Cortex of kidney (tissue), 1 donor: ENCODE measurements at places on chromosomes 2 and 18.

GRCh38 chr18:21650311-21650710 lies 38.2 kb downstream of the SNRPD1 start:
- no peak for DNase-seq

GRCh38 chr2:9390151-9390850 lies 33.0 kb downstream of the ITGB1BP1 start:
- DNase-seq: no peak

GRCh38 chr2:8956774-8957173 lies 46.7 kb downstream of the MBOAT2 start:
- DNase-seq: no peak

- DNase-seq: no peak
These were observed 84.0 kb downstream of the HIBCH start for GRCh38 chr2:190235551-190236075.

DNA sequence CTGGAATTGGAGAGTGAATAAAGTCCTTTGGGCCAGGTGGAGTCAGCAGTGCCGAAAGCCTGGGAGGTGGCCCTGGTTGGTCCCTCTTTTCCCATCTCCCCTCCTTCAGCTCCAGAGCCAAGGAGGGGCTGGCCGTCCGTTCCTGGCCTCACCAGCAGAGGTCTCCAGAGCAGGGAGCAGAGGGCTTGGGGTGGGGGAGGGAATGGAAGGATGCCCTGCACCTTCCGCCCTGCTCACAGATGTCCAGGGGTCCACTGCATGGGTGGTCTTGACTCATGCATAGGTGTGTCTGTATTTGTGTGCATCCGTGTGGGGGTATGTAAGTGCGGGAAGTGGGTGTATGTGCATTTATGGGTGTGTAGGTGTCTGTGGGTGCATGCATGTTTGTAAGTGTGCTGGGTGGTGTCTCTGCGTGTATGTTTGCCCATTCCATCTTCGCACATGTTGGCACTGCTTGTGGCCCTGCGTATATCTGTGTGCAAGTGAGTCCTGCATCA lies 201.8 kb downstream of the ZFP36L2 start:
- DNase-seq: no peak

GRCh38 chr2:240856151-240856980 lies 12.3 kb upstream of the AGXT start:
- no peak for DNase-seq

- no peak for DNase-seq
These were observed 20.3 kb downstream of the MYO1B start for GRCh38 chr2:191265311-191266170.

- no peak for DNase-seq
These were observed 134.9 kb downstream of the FAM161A start for GRCh38 chr2:61718965-61719364.

DNA sequence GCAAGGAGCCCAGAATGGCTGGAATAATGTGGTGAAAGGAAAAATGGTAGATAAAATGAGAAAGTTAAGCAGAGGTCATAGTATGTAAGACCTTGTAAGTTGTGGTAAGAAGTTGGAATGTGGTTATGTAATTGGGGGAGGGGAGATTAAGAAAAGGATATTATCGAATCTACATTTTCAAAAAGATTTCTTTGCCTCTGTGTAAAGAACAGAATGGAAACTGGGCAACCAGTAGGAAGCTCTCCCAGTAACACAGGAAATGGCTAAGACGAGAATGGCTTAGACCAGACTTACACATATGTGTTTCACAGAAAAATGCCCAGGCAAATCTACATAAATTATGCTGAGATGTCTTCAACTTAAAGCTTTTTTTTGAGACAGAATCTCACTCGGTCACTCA lies 13.2 kb downstream of the MEMO1 start:
- no peak for DNase-seq

DNA sequence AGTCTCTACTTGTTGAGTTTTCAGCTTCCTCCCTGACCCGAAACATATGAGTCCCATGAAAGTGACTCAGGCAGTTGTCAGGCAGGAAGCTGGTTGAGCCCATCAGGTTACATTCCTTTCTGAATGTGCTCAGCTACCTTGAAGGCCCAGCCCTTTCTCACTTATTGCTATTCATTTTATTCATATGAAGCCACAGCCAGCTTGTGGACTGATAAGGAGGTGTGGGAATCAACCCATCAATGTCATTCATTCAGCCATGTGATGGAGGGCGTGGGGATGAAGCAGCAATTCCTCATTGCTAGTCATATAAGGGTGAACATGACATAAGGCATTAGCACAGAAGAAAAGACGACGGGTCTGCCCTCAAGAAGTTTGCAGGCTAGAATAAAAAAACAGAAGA lies 5.3 kb upstream of the VPS4B start:
- DNase-seq: no peak

DNA sequence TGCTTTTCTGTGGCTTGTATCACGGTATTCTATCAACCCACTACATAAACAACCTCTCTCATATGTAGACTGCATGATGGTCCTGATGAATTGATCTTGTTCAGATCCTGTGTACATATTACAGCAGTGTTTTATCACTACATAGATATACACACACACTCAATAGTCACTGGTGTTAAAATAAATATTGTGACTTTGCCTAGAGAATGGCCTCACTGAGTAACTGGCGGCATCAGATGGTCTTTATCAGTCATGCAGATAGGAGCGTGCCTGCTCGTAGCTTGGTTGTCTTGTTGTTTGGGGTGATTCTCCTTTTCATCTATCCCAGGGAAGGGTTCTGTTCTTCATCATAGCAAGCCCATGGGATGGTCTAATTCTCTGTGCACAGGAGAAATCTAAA lies 18.4 kb upstream of the CTAGE1 start:
- DNase-seq: no peak

DNA sequence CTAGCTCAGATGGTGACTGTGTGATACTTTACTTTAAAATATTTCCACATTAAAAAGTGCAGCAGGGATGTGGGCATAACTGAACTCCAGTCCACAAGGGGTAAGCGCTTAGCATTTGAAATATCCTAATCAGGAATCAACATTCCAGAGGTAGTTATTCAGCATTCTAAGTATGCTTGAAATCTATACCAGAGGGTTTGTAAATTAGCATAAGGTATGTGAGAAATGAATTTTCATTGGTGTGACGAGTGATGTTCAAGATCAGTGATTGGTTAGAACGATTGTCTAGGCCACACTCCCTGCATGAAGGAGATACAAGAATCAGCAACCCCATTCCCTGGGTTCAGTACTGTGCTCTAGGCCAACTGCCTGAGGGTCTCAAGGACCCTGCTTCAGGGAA lies 42.6 kb downstream of the MAPK4 start:
- DNase-seq: no peak

DNA sequence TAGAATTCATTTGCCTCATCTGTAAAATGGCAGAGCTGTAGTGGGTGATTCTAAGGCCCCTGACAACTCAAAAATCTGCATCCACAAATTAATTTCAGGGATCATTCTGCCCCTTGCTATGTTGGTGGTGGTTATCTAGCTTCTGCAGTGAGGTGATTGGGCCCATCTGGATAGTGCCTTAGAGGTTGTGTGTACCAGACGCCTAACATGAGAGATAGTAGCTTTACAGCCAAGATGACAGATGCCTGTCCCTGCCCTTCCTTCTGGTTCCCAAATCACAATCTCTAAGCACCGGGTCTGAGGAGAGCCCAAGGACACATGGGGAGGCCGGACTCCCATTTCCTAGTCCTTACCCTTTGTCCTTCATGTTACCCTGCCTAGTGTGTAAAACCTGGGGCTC lies 51.1 kb upstream of the TNP1 start:
- DNase-seq: no peak

GRCh38 chr2:120669121-120669952 lies 66.3 kb upstream of the GLI2 start:
- no peak for DNase-seq

GRCh38 chr2:112756207-112756606 lies 8.2 kb downstream of the CKAP2L start:
- DNase-seq: no peak

- DNase-seq: no peak
These were observed 148.7 kb downstream of the RAPGEF4 start for GRCh38 chr2:172884336-172884735.

DNA sequence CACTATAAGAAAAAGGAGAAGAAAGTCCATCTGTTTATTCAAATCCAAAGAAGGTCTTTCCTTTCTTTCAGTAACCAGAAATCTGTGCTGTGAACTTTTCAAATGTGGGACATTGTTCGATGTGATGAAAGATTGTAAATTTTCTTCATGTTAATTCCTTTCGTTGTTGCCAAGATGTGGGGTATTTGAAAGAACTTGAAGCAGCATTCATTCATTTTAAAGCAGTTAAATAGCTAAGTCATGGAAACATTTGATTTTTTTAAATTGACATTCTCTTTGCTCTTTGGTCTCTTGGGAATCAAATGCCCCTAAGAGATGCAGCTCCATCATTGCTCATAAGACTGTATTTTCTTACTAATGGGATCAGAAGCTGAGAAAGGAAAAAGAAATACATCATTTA lies 93.7 kb upstream of the EHBP1 start:
- DNase-seq: no peak

- DNase-seq: no peak
These were observed 70.5 kb upstream of the PPP1CB start for GRCh38 chr2:28681158-28681571.

DNA sequence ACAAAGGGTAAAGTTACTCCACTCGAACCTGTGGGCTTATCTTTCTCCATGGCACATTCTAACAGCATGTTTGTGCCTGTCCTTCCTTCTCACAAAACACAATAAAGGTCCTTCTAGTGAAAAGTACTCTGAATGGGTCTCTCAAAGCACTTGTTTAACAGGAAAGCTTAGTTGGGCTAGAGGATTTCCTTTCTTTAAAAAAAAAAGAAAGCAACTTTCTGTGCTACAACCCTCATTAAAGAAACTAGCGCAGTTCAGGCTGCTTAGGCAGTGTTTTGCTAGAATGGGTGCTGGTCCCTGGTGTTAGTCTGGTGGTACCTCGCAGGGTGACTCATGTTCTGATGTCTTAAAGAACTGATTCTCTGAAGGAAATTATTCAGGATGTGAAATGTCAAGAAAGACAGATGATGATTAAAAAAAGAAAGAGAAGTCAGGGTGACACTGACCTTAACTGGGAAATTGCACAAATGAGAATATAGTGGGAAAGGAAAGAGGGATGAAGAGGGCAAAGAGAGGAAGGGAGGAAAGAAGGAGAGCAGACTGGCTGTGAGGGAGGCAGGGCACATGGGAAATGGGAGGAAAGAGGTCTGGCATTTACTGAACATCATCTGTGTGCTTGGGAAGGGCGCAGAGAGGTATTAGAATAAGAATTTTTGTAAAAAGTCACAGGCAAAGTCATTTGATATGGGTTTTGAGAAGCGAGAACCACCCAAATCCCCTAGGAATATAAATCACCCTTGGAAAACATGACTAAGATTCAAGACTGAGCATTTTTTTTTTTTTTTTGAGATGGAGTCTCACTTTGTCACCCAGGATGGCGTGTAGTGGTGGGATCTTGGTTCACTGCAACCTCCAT lies 74.9 kb downstream of the ATP8B1 start:
- DNase-seq: no peak

DNA sequence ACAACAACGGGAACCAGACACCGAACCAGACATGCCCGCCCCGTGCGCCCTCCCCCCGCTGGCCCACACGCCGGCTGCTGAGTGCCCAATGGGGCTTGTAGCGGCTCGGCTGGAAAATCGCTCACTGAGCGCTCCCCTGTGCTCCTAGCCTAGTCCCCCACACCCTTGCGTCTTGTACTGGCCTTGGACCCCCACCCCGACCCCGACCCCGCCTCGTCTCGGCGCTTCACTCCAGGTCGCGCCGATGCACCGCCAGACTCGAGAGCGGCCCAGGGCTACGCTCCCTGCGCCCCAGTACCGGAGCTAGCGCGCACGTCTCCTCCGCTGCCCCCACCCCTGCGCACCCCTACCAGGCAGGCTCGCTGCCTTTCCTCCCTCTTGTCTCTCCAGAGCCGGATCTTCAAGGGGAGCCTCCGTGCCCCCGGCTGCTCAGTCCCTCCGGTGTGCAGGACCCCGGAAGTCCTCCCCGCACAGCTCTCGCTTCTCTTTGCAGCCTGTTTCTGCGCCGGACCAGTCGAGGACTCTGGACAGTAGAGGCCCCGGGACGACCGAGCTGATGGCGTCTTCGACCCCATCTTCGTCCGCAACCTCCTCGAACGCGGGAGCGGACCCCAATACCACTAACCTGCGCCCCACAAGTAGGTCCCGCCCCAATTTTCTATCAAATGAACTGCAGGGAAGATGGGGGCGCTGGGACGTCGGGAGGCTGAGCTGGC lies 1.5 kb downstream of the GAD1 start:
- DNase-seq: no peak

GRCh38 chr18:58887613-58887963 lies 22.9 kb downstream of the ZNF532 start:
- DNase-seq: no peak

GRCh38 chr18:76056471-76057110 lies 438.5 kb downstream of the ZNF516 start:
- DNase-seq: no peak

GRCh38 chr2:433216-433615 lies 145.3 kb upstream of the ALKAL2 start:
- no peak for DNase-seq

DNA sequence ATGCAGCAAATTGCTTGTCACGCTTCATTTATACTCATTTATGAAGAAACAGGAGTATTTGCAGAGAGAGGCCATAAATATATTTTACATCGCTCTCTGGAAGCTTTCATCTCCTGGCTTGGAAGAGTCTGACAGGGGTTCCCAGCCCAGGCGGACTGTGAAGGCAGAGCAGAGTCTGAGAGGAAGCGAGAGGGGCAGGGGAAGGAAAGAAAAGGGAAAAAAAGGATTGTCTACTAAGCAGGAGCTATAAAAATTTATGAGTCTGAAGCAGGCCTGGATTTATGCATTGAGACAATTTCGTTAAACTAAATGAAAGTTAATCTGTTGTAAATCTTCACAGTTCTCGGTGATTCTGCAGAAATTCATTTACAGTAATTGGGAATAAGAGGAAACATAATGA lies 143.9 kb upstream of the GYPC start:
- no peak for DNase-seq

- DNase-seq: no peak
These were observed 256.2 kb upstream of the CDH20 start for GRCh38 chr18:61076986-61077385.

DNA sequence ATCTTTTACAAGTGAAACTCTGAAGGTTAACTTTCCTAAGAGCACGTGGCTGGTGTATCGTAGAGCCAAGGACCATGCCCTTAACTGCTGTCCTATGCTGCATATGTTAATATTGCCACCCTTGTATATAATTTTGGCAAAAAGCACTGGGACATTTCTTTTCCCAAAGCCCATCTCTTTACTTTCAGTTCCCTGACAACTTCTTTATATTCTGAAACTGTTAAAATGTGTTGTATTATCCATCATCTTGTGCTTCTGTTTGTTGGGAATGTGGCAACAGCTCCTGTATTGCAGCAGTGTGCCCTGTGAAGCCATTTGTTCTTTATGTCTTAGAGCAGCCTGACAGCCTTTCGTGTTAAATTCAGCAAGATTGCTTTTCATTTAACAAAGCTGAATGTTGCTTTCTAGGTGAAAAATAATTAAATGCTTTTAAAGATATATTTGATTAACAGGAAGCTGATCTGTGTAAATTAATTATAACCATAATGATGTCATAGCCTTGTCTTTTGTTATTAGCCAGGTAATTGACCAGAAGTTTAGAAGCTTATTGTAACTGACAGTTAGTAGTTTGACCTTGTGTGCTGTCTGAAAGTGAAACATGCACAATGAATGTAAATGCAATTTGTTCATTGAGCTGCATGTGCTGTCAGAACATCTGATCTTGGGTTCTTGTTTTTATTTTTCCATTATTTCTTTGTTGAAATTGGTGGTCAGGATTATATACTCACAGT lies 9.7 kb downstream of the RHBDD1 start:
- no peak for DNase-seq
